ENCODE measurements at places on chromosomes 1 and 21.

- no peak for DNase-seq
Observed at GRCh38 chr1:165424454-165425216, 20.3 kb downstream of the RXRG start.

GRCh38 chr1:53573522-53573921 lies 114.3 kb downstream of the DMRTB1 start:
- DNase-seq: no peak

- DNase-seq: no peak
Observed at GRCh38 chr1:246107516-246108277, 399.4 kb downstream of the SMYD3 start.

- peak; percentile 47 for DNase-seq
Observed at GRCh38 chr1:197868751-197869489, 33.5 kb upstream of the C1orf53 start.

GRCh38 chr1:55443175-55443915 lies 228.2 kb upstream of the USP24 start:
- DNase-seq: no peak

- no peak for DNase-seq
Observed at GRCh38 chr1:157367091-157367739, 185.1 kb downstream of the FCRL5 start.

DNA sequence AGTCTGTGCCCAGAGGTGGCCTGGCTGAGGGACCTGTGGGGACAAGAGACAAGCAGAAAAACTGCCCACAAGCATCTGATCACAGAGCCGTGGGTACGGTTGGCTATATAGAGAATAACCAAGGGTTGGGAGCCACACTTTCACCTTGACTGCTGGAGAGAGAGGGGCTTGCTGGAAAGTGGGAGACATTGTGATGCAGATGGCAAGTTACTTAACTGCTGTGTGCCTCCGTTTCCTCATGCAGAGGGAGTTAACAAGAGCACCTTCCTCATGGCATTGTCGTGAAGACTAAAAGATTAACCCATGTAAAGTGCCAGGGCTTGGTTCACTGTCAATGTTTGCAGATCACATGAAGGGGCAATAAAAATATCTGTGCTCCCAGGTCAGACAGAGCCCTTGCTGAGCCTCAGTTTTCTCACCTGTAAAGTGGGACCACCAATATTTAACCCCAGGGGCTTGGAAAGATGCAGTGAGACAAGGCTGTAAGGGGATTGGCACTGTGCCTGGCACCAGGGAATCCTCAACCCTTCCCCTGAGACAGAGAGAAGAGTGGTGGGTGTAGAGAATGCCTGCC lies 52.8 kb downstream of the SDC3 start:
- DNase-seq: no peak

GRCh38 chr1:147598621-147599361 lies 57.5 kb downstream of the BCL9 start:
- peak; percentile 29 for DNase-seq

DNA sequence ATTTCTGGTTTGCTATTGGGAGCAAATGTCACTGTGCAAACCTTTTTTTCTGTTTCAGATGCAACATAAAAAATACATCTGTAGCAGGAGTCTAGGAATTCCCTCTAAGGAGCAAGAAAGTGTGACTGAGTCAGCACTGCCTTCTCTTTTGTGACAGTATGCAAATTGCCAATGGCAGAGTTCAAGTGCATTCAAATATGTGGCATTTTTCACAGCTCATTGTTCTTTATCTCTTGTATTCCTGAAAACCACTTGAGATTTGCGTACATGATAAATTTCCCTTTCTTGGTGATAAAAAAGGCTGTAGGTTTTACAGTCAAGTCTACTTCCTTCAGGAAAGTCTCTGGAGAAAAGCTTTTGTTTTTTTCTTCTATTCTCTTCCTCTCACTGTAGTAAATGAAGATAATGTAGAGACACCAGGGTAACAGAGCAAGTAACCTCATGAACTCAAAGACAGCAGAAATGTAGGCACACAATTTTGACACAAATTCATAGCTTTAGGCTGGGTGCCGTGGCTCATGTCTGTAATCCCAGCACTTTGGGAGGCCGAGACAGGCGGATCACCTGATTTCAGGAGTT lies 129.7 kb upstream of the L1TD1 start:
- no peak for DNase-seq

- DNase-seq: no peak
Observed at GRCh38 chr1:25697435-25698217, 81.0 kb downstream of the MAN1C1 start.

DNA sequence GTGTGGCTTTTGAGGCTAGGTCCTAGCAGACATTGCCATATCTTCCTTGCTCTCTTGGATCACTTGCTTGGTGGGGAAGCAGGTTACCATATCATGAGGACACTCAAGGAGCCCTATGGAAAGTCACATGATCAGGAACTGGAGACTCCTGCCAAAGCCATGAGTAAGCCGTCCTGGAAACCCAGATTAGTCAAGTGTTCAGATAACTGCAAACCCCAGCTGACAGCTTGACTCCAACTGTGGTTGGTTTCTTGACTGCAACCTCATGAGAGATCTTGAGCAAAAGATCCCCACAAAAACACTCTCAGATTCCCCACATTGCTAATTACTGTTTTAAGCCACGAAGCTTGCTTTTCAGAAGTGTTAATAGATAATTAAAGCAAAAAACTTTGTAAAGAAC lies 58.6 kb downstream of the CACNA1E start:
- no peak for DNase-seq

GRCh38 chr1:227946624-227947385 lies 927 bp downstream of the WNT9A start:
- peak; percentile 47 for DNase-seq

DNA sequence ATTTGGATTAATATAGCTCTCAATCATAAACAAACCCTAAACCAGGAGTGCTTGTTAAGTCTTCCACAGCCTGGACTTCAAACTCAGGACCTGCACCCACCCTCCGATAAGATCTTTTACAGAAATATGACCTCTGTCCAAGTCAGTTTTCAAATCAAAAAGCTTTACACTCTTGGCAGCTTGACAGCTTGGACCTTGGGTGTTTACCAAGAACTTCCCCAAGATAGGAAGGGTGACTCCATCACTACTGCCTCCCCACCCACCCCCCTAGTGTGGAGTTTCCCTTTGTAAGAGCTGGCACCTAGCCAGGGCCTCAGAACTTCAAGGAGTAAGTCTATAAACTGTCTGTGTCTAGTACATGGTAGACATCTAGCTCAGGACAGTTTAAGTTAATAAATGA lies 9.6 kb downstream of the BCAR3 start:
- DNase-seq: no peak

GRCh38 chr1:175376194-175376593 lies 183.6 kb upstream of the KIAA0040 start:
- DNase-seq: no peak

DNA sequence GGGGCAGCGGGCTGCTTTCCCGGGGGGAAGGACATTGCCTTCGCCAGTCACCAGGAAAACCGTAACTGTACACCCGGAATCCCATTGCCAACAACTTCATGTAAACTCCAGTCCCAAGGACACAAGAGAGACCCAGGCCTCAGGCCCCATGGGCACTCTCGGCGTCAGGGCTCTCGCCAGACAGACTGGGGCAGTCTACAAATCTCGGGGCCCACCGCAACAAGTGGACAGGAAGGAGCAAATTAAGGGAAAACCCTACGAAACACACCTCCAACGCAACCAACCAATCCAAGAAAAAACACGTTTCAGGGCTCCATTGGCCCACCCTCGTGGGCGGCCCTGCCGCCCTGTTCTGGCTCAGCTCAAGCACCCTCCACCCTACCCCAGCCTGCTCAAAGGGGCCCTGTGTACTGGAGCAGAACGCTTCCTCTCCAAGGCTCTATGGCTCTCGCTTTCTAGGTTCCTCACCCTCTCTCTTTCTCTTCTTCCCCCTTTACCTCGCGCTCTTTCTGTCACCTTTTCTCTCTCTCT lies 4.6 kb upstream of the ZNF678 start:
- no peak for DNase-seq

- peak; percentile 51 for DNase-seq
Observed at GRCh38 chr1:16162163-16162822, 6.4 kb upstream of the EPHA2 start.

DNA sequence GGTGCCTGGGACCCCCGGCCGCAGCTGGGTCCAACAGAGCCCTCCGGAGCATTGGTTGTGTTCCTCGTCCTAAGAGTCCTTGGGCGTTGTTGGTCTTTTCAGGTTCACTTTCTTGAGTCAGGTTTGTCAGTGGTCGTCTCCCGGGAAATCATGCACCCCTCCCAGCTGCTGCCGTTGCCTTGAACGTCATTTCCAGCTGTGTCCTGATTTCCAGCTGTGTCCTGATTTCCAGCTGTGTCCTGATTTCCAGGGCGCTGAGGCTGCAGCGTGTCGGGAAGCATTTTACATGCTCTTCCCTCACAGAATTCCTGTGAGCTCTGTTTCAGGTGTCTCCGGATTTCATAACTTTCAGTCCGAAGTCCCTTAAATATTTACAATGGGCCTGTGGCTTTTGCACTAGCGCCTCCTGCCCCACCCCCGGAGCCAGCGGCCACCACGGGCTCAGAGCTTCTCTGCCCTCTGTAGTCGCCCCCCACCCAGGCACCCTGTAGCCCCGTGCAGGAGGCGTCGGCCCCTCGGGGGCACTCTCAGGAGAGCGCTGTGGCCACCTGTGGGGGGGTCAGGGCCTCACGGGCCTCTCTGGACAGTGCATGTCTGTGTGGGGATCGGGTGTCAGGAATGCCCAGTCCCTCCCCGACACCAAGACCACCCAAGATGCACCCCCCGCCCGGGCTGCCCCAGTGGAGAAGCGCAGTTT lies 66.7 kb downstream of the COL18A1 start:
- DNase-seq: no peak

GRCh38 chr1:157352817-157353408 lies 199.4 kb downstream of the FCRL5 start:
- no peak for DNase-seq

DNA sequence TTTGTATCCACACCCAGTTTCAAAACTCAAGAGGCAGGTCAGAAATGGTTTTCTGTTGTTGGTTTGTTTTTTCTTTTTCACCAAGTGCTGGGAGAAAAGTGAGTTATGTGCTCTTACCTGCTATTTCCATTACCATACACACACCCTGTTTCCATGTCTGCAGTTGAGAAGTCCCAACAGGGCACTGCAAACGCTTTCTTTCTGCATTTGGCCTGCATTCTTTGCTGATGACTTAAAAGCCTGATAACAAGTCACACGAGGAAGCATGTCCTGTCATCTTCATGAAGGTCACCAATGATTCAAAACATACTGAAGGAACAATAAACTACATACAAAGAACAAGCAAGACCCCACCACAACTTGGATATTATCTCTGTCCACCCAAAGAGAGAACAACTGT lies 24.8 kb upstream of the KCNE1 start:
- DNase-seq: no peak

GRCh38 chr1:10694633-10695627 lies 101.5 kb downstream of the CASZ1 start:
- peak; percentile 76 for DNase-seq

DNA sequence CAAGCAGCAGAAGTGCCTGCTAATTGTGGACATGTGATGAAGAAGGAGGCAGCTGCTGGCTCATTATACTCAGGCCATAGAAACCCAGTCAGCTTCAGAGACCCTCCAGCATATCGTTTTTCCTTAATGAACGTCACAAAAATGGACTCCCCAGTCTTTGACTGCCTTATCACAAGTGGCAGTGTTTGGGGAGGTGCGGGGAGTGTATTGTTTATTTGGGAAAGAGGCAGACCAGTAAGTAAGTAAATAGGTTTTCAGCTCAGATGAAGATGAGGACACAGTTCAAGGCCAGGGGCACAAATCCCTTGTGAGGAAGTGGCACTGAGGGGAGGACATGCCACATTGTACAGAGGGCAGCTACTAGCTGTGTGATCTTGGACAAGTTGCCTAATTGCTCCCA lies 43.5 kb upstream of the NRDC start:
- DNase-seq: no peak

- DNase-seq: no peak
Observed at GRCh38 chr1:17591814-17592430, 52.4 kb downstream of the ARHGEF10L start.

DNA sequence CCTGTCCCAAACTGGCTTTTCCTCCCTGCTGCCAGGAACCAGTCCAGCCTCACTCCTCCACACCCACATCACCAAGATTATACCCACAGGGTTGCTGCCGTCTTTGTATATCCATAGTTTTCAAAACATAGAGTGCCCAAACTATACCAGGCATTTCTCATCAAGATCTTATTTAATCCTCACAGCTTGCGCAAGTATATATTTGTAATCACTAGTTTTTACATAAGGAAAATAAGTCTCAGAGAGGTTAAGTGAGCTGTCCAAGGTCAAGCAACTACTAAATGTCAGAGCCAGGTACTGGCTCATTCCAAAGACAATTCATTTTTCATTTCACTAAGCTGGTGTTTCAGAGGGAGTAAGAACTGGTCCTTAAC lies 34.9 kb upstream of the ZNF362 start:
- DNase-seq: no peak

DNA sequence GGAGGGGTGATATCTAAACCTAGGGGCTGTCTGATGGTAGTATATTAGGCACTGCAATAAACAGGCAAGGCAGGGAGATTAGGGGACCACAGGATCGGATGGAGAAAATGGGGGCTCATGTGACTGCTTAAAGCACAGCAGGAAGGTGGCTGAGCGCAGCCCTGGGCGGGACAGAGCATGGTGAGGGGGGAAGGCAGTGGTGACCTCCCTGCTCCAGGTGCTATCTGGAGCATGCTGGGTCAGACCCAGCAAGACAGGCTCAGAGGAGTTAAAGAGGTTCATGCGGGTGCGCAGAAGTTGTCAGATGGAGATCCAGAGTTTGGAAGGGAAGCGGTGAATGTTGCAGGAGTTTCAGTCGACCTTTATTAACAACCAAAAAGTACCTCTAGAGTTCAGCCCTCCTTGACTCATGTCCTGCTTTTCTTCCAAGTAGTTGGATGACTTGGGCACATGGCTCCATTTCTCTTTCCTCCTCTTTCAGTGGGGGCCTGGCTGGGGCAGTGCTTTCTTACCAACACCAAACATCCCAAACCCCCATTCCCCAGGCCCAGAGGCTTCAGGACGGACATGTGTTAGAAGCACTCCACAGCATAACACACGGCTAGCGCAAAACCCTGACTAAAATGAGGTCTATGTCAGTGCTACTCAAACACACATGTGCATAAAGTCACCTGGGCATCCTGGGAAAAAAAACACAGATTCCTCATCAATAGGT lies 41.5 kb downstream of the CAPN9 start:
- no peak for DNase-seq

DNA sequence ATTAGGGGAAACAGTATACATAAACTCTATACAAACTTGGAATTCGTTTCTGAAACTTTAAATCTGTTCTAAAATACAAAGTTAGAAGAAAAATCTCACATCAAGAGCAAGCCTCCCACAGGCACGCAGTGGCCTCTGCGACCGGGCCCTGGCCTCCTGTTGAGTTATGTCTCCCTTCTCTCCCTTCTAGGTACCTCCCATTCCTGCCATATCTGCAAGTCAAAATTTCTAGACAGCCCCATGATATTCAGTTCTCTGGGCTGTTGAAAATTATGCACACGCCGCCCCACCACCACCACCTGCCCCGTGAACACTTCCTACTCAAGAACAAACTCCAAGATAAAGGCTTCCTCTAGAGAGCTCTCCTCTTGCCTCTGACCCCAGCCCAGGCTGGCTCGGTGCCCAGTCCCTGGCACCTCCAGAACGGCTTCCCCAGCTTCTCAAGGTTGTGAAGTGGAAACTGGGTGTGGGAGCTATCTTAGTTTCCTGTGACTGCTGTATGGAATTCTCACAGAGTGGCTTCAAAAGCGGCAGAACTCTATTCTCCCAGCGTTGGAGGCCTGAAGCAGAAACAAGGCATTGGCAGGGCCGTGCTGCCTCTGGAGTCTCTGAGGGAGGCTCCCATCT lies 37.7 kb upstream of the LRP8 start:
- no peak for DNase-seq
